ENCODE measurements at places on chromosomes 7 and 10. TPM values are rescaled to one million over a fixed set of nuclear protein-coding genes. Genes with fewer than 3 reads are reported as not detected.

Gene CCDC146
- total RNA-seq: 2.6 TPM

Gene CBX3
- 26.4 TPM for total RNA-seq

Gene ZCWPW1
- 2.1 TPM for total RNA-seq

Gene MAGI2
- total RNA-seq: 4.0 TPM

Gene DDX21
- total RNA-seq: 35.1 TPM

Gene CALHM2
- total RNA-seq: 5.7 TPM

Gene KNDC1
- 11.6 TPM for total RNA-seq

Gene CDC14C
- not detected for total RNA-seq

Gene CALHM1
- total RNA-seq: not detected

Gene NME8
- not detected for total RNA-seq

Data from right lobe of liver (tissue), 6 donors.